ENCODE measurements at places on chromosomes 16 and 17.

- DNase-seq, result no peak
These were observed 274.2 kb downstream of the ABCC12 start for GRCh38 chr16:47881574-47881973.

DNA sequence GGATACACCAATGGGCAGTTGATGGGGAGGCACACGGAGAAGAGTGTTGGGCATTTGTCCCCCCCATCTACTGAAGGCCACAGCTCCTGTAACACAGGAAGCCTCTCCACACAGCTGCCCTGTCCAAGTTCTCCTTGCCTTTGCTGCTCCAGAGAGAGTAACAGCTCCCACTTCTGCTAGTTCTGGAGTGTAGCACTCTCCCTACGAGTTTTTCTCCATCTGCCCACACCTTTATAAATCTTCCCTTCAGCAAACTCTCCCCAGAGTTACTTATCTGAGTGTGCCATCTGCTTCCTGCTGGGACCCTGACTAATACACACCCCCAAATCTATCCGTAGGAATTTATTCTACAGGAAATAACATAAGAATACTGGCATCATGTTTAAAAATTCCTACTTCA lies 42.6 kb upstream of the ERN1 start:
- DNase-seq, result no peak

DNA sequence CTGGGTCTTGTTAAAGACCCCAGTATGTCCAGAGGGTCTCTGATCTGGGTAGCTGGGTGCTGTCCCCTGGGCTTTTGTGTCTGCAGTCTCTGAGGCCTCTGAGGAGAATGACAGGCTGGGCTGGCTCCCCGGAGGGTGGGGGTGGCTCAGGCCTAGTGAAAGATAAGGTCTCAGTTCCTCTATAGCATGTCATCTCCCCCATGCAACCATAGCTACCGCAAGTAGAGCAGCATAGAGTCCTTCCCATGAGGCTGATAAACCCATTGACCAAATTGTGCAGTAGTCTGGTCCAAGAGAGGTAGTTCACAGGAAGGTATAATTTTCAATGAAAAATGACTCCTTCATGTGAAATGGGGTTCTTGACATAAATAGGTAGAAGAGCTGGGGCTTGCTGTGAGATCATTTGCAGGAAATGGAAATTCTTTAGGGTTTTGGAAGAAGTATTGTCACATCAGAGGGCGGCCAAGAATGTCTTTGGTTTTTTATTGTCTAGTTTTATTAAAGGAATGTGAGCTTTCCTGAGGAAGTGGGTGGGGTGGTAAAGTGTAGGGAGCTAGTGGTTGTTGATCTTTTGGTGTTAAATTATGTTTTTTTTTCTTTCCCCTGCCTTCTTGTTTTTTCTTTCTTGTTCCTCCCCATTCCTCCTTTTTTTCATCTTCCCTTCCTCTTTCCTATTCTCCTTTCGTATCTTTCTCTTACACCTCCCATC lies 21.0 kb downstream of the SLC7A6OS start:
- no peak for DNase-seq

DNA sequence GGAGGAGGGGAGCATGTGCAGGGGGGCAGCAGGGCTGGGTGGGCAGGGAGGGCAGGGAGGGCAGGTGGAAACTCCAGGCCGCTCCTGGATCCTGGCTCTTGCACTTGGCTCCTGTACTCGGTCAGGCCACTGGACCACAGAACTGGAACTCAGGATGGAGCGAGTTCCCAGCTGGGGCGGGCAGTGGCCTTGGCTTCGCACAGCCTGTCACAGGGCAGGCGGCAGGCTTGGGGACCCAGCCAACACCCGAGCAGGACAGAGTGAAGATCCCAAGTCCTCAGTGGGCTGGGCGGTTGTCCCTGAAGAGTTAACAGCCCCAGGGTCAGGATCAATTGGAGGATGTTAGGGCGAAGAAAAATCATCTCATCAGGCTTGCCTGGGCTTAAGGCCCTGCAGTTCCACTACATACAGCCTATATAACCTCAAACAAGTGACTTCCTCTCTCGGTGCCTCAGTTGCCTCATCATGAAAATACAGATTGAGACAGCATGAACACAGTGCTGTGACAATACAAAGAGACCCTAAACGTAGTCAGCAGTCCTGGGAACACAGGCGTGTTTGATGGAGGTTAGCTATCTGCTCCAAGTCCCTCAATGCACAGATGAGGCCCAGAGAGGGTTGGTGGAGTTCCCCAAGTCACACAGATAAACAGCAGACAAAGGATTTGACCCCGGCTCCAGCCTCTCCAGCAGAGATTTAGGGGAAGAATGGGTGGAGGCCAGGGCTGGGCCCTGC lies 21.9 kb downstream of the ZNF423 start:
- no peak for DNase-seq

DNA sequence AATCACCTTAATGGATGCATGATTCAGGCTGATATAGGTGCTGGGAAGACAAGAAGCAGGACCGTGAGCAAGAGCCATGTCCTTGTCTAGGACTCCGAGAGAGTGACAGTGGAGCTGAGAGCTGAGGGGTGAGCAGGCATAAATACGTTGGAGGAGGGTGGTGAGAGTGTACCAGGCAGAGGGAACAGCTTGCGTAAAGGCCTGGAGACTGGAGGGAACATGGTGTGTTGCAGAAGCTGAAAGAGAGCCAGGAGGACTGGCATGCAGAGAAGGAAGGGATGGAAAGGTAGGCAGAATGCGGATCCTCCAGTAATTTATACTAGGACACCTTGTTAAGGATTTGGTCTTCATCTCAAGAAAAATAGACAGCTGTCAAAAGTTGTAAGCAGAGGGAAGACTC lies 653.2 kb downstream of the HS3ST4 start:
- DNase-seq, result no peak
